ENCODE measurements at places on chromosomes 1 and 21.

- DNase-seq, result peak; percentile 73
Observed at GRCh38 chr1:16888860-16889816, 6.6 kb upstream of the RNU1-2 start.

GRCh38 chr21:35873441-35873840 lies 186.9 kb downstream of the SETD4 start:
- no peak for DNase-seq

GRCh38 chr1:71618766-71619530 lies 538.1 kb upstream of the ZRANB2 start:
- DNase-seq, result no peak

GRCh38 chr1:234230414-234230862 lies 142.8 kb upstream of the COA6 start:
- DNase-seq, result no peak

GRCh38 chr1:230382001-230382491 lies 44.1 kb downstream of the PGBD5 start:
- DNase-seq, result no peak

All from activated CD4-positive, alpha-beta T cell treated with anti-CD3 and anti-CD28 coated beads for 24 hours (primary cell).